ENCODE measurements at places on chromosomes 13 and 19. TPM values are rescaled to one million over a fixed set of nuclear protein-coding genes. Genes with fewer than 3 reads are reported as not detected.

The CTXN1 gene
- total RNA-seq: 1.0 TPM

The ZIC5 gene
- 1.2 TPM for total RNA-seq

The C1QTNF9B gene
- not detected for total RNA-seq

The NLRP7 gene
- not detected for total RNA-seq

The FTL gene
- 1,259 TPM for total RNA-seq

The ZNF534 gene
- 0.04 TPM for total RNA-seq

The PGLYRP1 gene
- total RNA-seq: not detected

The GRIN3B gene
- total RNA-seq: not detected

The PPM1N gene
- 1.4 TPM for total RNA-seq

The PLPPR3 gene
- not detected for total RNA-seq

The PLPP2 gene
- total RNA-seq: 0.04 TPM

The F7 gene
- not detected for total RNA-seq

The GDF15 gene
- total RNA-seq: 17.5 TPM

The C19orf44 gene
- total RNA-seq: 4.7 TPM

The PLEKHF1 gene
- 1.7 TPM for total RNA-seq

The SLC25A41 gene
- 0.14 TPM for total RNA-seq

The ZNF529 gene
- total RNA-seq: 16.9 TPM

The RUBCNL gene
- total RNA-seq: 1.8 TPM

The ZNF625 gene
- 25.7 TPM for total RNA-seq

The SLITRK5 gene
- total RNA-seq: 3.3 TPM

The PSG11 gene
- total RNA-seq: not detected

The ZNF98 gene
- total RNA-seq: not detected

The SETDB2 gene
- 8.9 TPM for total RNA-seq

The ATP5F1D gene
- 32.2 TPM for total RNA-seq

The FRY gene
- 4.8 TPM for total RNA-seq

The EPS8L1 gene
- total RNA-seq: 1.4 TPM

The KLHL26 gene
- 1.1 TPM for total RNA-seq

The TMEM255B gene
- not detected for total RNA-seq

The OLFM2 gene
- total RNA-seq: not detected

The SLITRK6 gene
- total RNA-seq: not detected

The ZNF878 gene
- total RNA-seq: 4.9 TPM

The WDR87 gene
- total RNA-seq: not detected

The NXNL1 gene
- not detected for total RNA-seq

The ZNF784 gene
- 2.7 TPM for total RNA-seq

The GADD45GIP1 gene
- total RNA-seq: 59.9 TPM

The C5AR1 gene
- total RNA-seq: not detected

The FFAR1 gene
- total RNA-seq: not detected

The IL12RB1 gene
- total RNA-seq: not detected

The MEF2B gene
- not detected for total RNA-seq

The GRIK5 gene
- 10.3 TPM for total RNA-seq

The KISS1R gene
- 0.08 TPM for total RNA-seq

The ZNF66 gene
- total RNA-seq: 13.5 TPM

The FLT1 gene
- total RNA-seq: 0.25 TPM

The SYNGR4 gene
- total RNA-seq: not detected

The CYP2A7 gene
- total RNA-seq: not detected

The CBY2 gene
- total RNA-seq: not detected

The PTGER1 gene
- total RNA-seq: 1.7 TPM

The CCL25 gene
- total RNA-seq: not detected
